AG04449 (cell line): ENCODE measurements at places on chromosomes 7 and 10.

DNA sequence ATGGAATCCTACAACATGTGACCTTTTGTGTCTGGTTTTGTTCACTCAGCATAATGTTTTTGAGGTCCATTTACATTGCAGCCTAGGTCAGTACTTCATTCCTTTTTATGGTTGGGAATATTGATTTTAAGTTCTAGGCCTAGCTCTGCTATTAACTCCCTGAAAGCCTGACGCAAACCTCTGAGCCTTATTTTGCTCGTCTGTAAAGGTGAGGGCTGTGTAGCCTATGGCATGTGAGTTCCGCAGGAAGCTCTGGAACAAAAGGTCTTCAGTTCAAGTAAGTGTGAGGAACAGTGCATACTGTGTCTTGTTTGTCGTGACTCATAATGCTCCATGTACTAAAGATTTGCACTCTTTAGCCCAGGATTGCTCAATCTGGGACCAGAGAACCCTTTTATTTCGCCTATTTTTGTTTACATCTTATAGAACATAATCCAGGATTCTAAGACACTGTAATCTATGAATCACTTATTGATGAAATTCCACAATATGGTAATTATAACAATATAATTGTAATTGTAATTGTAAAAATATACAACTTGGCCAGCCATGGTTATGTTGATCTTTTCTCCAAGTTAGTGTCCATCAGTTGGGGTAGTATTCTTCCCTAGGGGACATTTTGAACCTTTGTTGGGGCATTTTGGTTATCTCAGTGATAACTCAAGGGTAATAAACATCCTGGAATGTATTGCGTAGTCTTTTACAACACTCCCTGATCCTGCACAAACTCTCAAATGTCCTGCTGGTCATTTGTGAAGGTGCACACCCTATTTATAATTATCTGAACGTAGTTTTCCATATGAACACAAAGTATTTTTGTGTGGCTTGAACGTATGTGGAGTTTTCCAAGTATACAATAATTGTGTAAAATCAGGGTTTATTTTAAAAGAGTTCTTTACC, 184.7 kb downstream of the VTI1A start:
- no peak for DNase-seq

- DNase-seq = no peak
Observed at GRCh38 chr7:127904670-127904985, 126.6 kb downstream of the LRRC4 start.

- DNase-seq = no peak
Observed at GRCh38 chr7:39678930-39679709, 55.7 kb downstream of the RALA start.

GRCh38 chr10:10094691-10095090, 923.0 kb upstream of the CELF2 start:
- no peak for DNase-seq

DNA sequence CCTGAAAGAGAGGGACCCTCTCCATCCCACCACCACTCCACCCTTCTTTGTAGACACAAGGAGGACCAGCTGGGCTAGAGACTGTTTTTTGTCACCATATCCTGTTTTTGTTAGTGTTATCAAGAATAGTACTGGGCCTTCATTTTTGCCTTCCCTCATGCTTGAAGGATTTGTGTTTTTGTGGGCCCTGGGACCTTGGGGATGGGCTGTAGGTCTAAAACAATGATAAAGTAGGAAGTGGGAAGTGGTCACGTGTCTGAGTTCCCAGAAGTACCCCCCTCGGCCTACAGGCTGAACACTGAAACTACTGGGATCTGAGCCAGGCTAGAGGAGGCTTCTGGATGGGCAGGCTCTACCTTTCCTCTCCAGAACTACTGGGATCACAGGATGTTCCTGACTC, 8.9 kb downstream of the AGFG2 start:
- DNase-seq = no peak
